Astrocyte (in vitro differentiated cells and primary cell): ENCODE measurements at places on chromosomes 4 and X. TPM values are rescaled to one million over a fixed set of nuclear protein-coding genes. Genes with fewer than 3 reads are reported as not detected.

- peak; percentile 25 for DNase-seq
Observed at GRCh38 chr4:118997601-118998000, 108.9 kb downstream of the SYNPO2 start.

GRCh38 chr4:2511645-2512131, 24.8 kb upstream of the FAM193A start:
- DNase-seq, result no peak

GRCh38 chr4:141905751-141906150, 269.4 kb downstream of the IL15 start:
- peak; percentile 81 for DNase-seq

DNA sequence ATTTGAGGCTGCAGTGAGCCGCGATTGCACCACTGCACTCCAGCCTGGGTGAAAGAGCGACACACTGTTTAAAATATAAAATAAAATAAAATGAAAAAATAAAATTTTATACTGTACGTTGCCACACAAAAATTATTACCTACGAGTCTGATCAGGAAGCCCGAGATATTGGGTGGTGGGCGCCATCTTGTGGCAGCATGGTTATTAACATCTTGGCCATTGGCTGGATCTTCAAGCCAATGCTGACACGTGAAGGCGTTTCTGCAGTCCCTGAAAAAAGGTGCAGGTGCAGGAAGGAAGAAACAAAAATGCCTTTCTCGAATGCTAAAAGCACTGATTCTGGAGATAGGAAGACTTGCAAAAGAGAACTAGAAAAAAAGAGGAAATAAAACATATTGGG, 4.9 kb upstream of the TLR8 start:
- DNase-seq, result no peak

The P2RY10 gene
- total RNA-seq, result not detected in 2 replicates

The NAA11 gene
- total RNA-seq, result not detected in 2 replicates

The GABRG1 gene
- total RNA-seq, result not detected in 2 replicates
